ENCODE measurements at places on chromosomes 1 and 21. TPM values are rescaled to one million over a fixed set of nuclear protein-coding genes. Genes with fewer than 3 reads are reported as not detected.

GRCh38 chr1:117232531-117232930, 21.8 kb upstream of the VTCN1 start:
- H3K4me3 ChIP-seq, result no peak overlapping the region
- H3K4me1 ChIP-seq, result no peaks in the 10 kb centered on the region
- no peaks in the 10 kb centered on the region for H3K27me3 ChIP-seq
- H3K36me3 ChIP-seq, result no peaks in the 10 kb centered on the region

- no peak overlapping the region for H3K27ac ChIP-seq
- no peak overlapping the region for H3K4me3 ChIP-seq
- H3K36me3 ChIP-seq, result no peaks in the 10 kb centered on the region
- no peaks in the 10 kb centered on the region for H3K4me1 ChIP-seq
Measured at GRCh38 chr1:185960422-185961321, 226.5 kb downstream of the HMCN1 start.

GRCh38 chr1:26353976-26354820, at the start of gene CRYBG2:
TSS of gene CRYBG2 (minus strand) at chr1:26354130. CDS start at chr1:26346657, 7,473 bp downstream.
- H3K4me1 ChIP-seq, result peaks cover 7% of the 10 kb centered on the region
- DNase-seq, result no peak
- no peak within 1 kb of the TSS for H3K4me3 ChIP-seq
- no peaks in the 10 kb centered on the region for H3K36me3 ChIP-seq
- H3K27me3 ChIP-seq, result no peaks in the 10 kb centered on the region

DNA sequence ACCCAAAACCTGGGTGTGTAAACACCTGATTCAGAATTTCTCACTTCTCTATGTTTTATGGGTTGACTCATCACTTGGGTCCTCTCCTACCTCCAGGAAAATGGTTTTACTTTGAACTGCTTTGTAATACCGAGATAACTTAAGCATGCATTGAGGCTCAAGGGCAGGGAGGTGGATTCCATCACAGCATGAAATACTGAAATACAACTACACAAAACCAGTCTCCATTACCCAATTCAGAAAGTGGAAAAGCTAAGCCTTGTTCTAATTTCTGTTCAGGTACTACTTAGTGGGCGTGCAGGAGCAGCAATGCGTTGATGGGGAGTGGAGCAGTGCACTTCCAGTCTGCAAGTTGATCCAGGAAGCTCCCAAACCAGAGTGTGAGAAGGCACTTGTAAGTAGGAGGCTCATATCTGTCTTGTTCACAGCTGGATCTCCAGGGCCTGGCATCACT, 6.1 kb upstream of the C4BPA start:
- H3K4me3 ChIP-seq, result no peak overlapping the region
- H3K27me3 ChIP-seq, result peaks cover 4% of the 10 kb centered on the region
- peaks cover 9% of the 10 kb centered on the region for H3K36me3 ChIP-seq
- H3K4me1 ChIP-seq, result peaks cover 9% of the 10 kb centered on the region
- peak overlapping the region; percentile 86 for H3K27ac ChIP-seq

GRCh38 chr1:184915463-184916090, 58.7 kb downstream of the NIBAN1 start:
- H3K36me3 ChIP-seq, result no peaks in the 10 kb centered on the region
- DNase-seq, result no peak
- no peak overlapping the region for H3K4me3 ChIP-seq
- no peak overlapping the region for H3K27ac ChIP-seq
- peaks cover 11% of the 10 kb centered on the region for H3K27me3 ChIP-seq

GRCh38 chr1:207960346-207960745, 49.4 kb upstream of the CD34 start:
- peak overlapping the region; percentile 27 for H3K4me3 ChIP-seq
- no peak overlapping the region for H3K27ac ChIP-seq
- peaks cover 40% of the 10 kb centered on the region for H3K27me3 ChIP-seq
- peaks cover 10% of the 10 kb centered on the region for H3K4me1 ChIP-seq
- H3K36me3 ChIP-seq, result no peaks in the 10 kb centered on the region

- H3K4me1 ChIP-seq, result peaks cover 10% of the 10 kb centered on the region
- no peak for DNase-seq
- peak overlapping the region; percentile 70 for H3K4me3 ChIP-seq
- peaks cover 2% of the 10 kb centered on the region for H3K27me3 ChIP-seq
Measured at GRCh38 chr1:203026666-203027663, 674 bp downstream of the PPFIA4 start.

DNA sequence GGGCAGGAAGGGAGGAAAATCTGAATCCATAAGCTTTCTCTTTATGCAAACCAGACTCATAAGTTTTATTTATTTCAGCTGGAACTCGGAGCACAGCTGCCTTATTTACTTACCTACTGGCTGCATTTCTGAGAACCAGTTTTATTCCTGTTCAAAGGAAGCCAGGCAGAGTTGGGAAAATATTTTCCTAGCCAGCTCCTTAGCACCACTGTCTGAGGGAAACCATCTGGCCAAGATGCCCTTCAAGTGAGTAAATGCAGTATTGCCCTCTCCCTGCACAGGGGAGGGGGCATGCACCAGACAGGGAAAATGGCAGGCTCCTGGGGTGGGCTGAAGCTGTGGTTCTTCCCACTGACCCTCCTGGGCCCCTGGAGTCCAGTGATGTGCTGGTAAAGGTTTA, 28.9 kb upstream of the FMOD start:
- no peaks in the 10 kb centered on the region for H3K36me3 ChIP-seq
- no peak for DNase-seq
- no peak overlapping the region for H3K4me3 ChIP-seq
- H3K4me1 ChIP-seq, result no peaks in the 10 kb centered on the region
- H3K27me3 ChIP-seq, result no peaks in the 10 kb centered on the region
- no peak overlapping the region for H3K27ac ChIP-seq

GRCh38 chr21:38444691-38445090, 53.6 kb downstream of the ERG start:
- no peak for DNase-seq
- H3K36me3 ChIP-seq, result no peaks in the 10 kb centered on the region
- H3K4me1 ChIP-seq, result no peaks in the 10 kb centered on the region
- no peak overlapping the region for H3K27ac ChIP-seq
- H3K27me3 ChIP-seq, result no peaks in the 10 kb centered on the region

DNA sequence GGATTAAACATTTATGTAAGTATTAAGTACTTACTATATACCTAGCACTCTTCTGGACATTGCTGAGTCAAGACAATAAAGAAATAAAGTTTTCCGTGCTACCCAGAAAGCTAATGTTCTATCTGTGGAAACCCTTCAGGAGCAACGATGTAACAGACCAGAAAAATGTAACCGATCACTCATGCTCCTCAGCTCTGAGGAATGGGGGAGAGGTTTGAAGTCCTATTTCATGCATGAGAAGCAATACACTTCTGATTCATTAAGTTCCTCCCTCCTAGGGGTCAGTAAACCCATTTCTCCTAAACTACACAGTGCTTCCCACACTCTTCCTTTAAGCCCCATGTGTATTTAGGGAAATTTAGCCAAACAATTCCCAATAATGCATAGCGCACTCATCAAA, 25.6 kb upstream of the KAZN start:
- no peak overlapping the region for H3K27ac ChIP-seq
- H3K36me3 ChIP-seq, result no peaks in the 10 kb centered on the region
- no peak for DNase-seq
- H3K4me1 ChIP-seq, result no peaks in the 10 kb centered on the region
- peaks cover 16% of the 10 kb centered on the region for H3K27me3 ChIP-seq

DNA sequence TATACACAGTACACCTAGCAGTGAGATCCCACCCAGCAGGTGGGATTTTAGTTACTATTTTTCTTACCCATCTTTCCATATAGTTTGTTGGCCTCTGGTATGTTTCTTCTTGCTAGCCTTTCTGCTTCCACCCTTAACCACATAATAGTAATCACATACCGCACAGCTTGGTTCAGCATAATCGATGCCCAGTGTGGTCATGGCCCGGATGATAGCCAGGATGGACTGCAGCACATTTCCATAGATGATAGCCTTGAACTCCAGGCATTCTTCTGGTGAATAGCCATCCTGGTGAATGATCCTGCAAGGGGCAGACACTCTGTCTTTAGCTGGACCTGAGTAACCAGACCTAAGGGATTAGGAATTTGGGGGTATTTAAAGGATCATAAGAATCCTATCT, 9.5 kb downstream of the GNAT2 start:
- H3K4me1 ChIP-seq, result no peaks in the 10 kb centered on the region
- H3K36me3 ChIP-seq, result no peaks in the 10 kb centered on the region
- no peaks in the 10 kb centered on the region for H3K27me3 ChIP-seq
- H3K4me3 ChIP-seq, result no peak overlapping the region
- no peak overlapping the region for H3K27ac ChIP-seq
- DNase-seq, result no peak

Gene FCGR1A
- total RNA-seq, result not detected

Gene GPR25
- total RNA-seq, result not detected

Gene TNFRSF18
- total RNA-seq, result 30.7 TPM

Gene C1orf74
- 3.5 TPM for total RNA-seq

Gene NHLH2
- total RNA-seq, result not detected
